CD4-positive, alpha-beta T cell treated with Interleukin-4 for 4 hours (primary cell): ENCODE measurements at places on chromosomes 4 and X.
A peak's percentile ranks its signal among the peaks of the same experiment; 100 is the strongest.

DNA sequence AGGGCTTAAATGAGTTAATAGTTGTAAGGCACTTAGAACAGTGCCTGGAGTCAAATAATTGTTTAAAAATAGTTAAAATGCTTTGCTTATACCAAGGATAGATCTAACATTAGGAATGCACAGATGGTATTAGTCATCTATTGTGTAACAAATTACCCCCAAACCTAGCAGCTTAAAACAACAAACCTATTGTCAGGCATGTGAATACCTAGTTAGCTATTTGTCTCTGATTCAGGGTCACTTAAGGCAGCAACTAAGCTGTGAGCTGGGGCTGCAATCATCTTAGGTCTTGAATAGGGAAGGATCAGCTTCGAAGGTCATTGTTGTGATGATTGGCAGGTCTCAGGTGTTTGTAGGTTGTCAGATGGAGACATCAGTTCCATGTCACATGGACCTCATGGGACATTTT is 42.4 kb upstream of the AGA start:
- DNase-seq = no peak

- no peak for DNase-seq
These were observed 1.8 kb downstream of the UBQLN2 start for GRCh38 chrX:56564921-56565840.

DNA sequence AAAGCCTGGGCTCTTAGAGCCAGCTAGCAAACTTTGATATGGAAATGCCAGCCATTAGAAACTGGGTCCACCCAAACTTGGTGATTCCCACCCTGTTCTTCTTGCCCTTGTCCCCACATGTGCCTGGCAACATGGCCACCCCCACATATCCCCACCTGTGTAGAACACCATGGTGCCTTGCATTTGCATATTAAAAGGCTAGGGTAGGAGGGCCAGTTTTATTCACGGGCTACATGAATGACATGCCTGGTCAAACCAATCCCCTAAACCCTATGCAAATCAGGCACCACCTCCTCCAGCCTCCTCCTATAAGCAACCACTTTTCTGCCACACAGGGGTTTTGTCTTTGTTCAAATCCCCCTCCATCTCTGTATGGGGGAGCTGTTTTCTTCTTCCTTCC is 104.9 kb downstream of the CLNK start:
- DNase-seq = no peak

DNA sequence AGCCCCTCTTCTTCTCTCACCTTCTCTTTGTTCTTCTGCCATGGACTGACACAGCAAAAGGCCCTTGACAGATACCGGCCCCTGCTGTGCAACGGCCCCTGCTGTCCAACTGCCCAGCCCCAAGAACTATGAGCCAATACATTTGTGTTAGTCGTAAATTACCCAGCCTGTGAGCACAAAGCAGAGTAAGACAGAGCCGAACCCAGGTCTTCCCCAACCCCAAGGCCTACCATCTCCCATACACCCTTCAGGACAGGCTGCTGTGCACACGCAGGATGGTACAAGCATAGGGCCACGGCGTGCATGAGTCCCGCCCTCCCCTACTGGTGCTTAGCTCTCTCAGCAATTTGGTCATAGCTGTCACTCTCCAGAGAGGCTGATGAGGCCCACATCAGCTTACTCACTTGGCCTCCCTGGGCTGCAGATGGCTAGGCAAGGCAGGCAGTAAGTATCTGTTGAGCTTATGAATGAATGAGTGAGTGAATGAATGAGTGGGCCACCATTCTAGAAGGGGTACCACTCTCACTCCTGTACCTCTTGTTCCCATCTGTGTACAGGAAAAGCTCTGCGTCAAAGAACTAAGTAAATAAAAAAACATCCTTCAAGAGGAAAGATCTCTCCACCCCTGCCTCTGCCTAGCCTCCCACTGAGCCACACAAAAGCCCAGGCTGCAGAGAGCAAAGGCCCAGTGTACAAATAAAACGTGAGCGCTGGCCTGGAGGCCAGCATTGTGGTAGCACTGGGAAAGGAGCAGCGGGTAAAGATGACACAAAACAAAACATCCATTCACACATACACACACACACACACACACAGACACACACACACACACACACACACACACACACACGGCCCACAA is 13.9 kb downstream of the WDR1 start:
- no peak for DNase-seq

DNA sequence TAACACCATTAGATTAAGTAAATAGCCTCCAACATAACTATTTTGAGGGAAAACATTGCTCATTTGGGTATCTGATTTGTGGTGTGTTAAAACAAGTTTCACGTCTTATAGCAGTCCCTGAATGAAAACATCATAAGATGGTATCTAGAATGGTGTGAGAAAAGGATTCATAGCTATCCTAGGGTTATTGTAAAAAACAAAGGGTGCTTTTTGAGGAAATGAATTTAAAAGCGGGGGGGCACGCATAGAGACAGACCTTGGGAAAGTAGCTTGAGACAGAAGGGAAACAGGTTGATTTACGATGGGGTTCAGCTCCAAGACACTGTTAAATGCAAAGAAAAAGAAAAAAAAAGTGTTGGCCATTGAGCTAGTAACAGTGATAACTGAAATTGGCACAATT is 768 bp upstream of the CXCL10 start:
- DNase-seq = no peak

DNA sequence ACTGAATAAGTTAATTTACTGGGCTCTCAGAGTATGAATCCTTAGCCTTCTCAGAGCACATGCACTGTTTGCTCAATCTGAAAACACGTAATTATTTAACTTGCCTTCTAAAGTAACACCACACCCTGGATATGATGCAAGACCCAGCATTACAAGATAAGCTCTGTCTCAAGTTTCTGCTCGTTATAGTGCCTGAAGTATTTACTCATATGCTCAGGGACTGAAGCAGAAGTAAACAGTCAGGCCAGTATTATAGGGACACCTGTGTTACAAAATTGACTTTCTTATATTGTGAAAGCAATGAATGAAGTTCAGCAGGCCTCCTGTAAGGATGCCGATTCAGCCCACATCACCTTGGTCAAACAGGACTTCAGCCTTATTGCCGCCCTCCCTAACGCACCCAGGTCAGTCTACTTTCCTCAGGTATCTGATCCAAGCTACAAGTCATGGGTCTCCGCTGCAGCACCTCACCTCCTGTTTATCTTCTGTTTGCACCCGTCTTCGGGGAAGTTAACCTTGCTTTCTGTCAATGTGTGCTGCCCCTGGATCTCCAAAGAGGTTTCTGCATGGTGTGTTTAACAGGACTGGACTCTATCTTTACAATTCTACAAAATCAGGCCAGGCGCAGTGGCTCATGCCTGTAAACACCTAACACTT is 42.8 kb upstream of the KLF3 start:
- no peak for DNase-seq

GRCh38 chrX:9438933-9439494 is 25.8 kb upstream of the TBL1X start:
- no peak for DNase-seq

DNA sequence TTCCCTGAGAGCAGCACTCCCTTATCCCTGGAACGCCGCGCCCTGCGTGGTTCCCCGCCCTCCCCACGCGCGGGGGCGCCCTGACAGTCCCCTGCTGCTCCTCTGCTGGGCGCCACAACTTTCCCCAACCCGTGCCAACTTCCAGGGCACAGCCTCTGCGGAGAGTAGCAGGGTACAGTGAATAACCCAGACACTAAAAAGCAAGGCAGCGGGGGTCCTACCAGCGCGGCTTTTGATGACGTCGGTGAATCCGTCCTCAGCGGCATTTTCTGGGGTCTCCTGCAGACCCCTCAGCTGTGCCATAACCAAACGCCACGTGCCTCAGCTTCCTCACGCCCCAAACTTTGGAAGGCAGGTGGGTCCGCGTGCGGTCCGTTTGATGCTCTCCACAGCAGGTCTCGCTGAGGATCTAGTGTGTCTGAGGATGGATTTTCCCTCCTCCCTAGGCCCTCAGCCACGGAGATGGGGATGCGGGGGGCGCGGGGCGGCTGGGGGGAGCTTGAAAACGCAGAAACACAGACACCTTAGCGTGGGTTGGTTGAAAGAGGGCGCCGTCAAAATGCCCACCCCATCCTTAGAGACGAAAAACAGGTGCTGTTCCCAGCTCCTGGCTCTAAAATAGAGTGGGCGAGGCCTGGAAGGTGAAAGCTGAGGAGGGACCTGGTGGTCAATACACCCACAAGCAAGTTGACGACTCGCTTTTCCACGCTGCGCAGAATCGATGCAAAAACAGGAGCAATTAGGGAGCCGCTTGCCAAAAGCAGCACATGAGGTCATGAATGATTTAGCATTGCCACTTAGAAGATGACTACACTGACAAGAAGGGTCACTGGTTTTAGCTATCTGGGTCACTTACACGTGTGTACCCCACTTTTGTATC is 405.6 kb downstream of the FAM47A start:
- no peak for DNase-seq

GRCh38 chr4:165191348-165191656 is 16.1 kb upstream of the KLHL2 start:
- DNase-seq = no peak

DNA sequence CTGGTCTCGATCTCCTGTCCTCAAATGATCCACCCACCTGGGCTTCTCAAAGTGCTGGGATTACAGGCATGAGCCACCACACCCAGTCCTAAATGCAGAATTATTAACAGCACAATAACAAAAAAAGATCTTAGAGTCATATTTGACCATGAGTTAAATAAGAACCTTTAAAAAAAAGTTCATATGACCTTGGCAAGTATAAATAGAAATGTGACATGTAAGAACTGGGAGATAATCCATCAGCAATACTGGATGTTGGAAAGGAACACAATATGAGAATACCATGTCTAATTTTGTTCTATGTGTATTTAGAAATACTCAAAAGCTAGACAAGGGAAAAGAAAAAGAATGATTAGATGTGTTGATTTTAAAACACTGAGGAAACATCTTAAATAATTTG is 231.6 kb downstream of the RAPGEF2 start:
- no peak for DNase-seq

DNA sequence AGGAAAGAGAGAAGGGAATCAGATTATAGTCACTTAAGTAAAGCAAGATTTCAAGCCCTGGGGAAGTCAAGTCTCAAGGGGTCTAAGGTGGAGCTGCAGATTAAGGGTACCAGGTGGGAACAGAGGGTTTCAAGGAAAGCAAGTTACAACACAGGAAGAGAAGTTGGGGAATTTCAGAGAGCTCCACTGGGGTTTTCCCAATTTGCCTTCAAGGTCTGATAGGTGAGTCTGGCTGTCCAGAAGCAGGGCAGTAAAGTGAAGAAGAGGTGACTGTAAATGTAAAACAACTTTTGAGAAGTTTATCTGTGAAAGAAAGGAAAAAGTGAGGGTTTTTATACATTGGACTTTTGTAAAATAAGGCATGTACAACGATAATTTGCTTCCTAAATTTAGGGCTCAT is 37.1 kb upstream of the TRPC3 start:
- DNase-seq = no peak

DNA sequence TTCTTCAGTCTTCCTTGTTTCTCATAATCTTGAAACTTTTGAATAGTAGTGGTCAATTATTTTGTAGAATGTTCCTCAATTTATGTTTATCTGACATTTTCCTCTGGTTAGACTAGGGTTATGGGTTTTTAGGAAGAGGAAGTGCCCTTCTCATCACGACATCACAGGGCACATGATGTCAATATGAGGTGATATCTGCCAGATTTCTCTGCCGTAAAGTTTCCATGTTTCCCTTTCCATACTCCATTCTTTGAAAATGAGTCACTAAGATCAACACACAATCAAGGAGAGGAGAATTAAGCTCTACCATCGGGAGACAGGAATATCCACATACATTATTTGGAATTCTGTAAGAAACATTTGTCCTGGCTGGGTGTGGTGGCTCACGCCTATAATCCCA is 28.4 kb downstream of the RP2 start:
- no peak for DNase-seq

- DNase-seq = peak; percentile 71
These were observed at the start of gene LDOC1 for GRCh38 chrX:141176586-141177451. LDOC1 (minus strand) TSS chrX:141177129; CDS start chrX:141177021, 108 bp downstream.

- no peak for DNase-seq
These were observed 39.9 kb downstream of the PSAPL1 start for GRCh38 chr4:7394681-7395451.

DNA sequence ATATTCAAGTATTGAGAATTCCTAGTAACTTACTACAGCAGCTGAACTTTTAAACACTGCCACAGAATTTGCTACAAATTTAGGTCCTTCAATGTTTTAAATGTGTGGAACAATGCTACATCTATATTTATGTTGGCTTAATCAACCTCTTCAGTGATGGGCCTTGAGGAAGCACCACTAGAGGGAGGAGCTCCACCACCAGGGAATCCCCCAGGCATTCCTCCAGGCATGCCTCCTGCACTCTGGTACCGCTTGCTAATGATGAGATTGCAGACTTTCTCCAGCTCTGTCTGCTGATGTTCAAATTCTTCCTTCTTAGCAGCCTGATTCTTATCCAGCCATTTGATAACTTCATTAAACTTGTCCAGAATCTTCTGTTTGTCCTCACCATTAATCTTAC is 190.8 kb downstream of the HTR2C start:
- no peak for DNase-seq

DNA sequence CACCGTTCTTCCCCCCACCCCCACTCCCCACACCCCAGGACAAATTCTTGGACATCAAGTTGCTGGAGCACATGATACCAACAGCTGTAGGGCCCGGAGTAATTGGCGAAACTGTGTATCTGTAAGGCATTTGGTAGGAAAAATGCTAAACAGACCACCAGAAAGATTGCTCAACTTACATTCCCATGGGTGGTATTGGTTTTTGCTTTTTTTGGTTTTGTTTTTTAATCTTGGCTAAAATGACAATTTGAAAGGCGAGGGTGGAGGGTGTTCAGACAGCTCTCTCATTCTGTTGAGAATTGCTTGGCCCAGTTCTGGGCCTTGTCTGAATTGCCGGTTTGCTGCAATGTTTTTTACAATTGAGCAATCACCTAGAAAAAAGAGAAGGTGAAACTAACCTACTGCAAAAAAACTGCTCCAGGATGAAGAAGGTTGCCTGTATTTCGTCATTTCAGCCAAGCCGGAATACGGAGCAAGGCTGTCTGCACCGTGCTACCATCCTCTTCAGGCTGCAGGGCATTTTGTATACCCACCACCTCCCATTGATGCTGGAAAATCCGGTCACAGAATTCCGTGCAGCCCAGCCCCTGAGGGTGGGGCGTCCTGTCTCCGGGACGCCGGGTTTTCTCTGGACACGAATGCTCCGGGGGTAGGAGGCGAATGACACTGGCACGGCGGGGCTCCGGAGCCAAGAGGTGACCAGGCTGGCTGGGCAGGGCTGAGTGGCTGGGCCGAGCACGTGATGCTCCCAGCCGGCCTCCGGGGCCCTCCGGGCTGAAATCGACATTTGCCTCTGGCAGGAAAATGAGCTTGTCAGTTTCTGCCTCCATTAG is at the start of gene CLCN4:
TSS of gene CLCN4 (plus strand) at position 777 of the 833 bp plus-strand sequence. CDS start 28,058 bp downstream, outside the sequence.
- DNase-seq = no peak

GRCh38 chr4:166121897-166122296 is 248.9 kb downstream of the TLL1 start:
- DNase-seq = no peak

GRCh38 chrX:56216332-56216731 is 15.8 kb upstream of the KLF8 start:
- DNase-seq = no peak
